ENCODE measurements at places on chromosomes 11 and 22.
A peak's percentile ranks its signal among the peaks of the same experiment; 100 is the strongest.

DNA sequence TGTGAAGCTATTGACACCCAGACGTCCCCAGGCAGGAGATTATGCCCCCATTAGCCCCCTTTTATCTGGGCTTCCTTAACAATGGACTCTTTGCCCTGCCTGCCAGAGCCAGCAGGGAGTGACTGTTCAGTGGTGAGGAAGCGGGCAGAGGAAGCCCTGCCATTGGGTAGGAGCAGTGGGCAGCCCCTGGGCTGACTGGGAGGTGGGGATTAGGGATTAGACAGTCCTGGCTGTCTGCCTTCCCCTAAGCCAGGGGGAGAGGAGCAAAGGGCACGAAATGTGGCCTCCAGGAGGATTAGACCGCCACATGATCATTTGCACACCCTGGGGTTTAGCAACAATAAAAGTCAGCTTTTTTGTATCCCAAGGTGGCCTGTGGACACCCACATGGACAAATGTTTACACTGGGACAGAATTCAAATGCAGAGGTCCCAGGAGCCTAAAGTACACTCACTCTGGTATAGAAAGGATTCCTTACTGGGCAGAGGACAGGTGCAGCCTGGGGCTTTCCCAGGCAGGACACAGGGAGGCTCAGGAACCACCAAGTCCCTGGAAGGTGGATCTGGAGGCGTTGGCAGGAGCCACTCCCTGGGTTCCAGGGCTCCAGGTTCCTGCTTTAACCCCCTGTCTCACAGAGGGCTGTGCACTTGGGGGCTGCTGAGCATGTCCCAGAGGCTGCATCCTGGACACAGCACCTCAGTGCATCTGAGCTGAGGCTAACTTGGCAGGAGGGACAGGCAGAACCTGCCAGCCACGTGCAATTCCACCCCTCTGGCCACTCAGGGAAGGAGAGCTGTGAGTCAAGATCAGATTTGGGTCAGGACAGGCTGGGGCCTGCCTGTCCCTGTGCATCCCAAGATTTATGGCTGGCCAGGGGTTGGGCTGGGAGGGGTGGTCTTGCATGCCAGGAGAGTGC, 2.1 kb downstream of the PNPLA3 start:
- no peak for DNase-seq

- no peak for DNase-seq
Measured at GRCh38 chr11:103031834-103032233, 60.1 kb downstream of the DCUN1D5 start.

- no peak for DNase-seq
Measured at GRCh38 chr22:38309614-38310517, 7.4 kb downstream of the CSNK1E start.

- DNase-seq, result no peak
Measured at GRCh38 chr11:121255473-121256125, 37.0 kb upstream of the SC5D start.

DNA sequence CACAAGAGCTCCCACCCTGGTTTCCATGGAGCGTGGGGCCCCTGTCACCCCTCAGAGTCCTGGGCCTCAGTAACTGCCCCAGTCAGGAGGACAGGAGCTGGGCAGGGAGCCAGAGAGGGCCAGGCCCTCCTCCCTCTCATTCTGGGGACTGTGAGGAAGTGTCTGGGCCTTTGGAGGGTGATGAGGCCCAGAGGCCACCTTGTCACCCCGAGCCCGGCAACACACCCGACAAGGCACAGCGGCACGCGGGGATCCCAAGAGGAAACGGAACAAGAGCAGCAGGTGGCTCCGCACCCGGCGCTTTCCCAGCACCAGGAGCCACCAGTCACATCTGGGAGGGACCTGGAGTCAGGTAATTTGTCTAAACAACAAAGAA, 72.1 kb downstream of the CELSR1 start:
- DNase-seq, result no peak

DNA sequence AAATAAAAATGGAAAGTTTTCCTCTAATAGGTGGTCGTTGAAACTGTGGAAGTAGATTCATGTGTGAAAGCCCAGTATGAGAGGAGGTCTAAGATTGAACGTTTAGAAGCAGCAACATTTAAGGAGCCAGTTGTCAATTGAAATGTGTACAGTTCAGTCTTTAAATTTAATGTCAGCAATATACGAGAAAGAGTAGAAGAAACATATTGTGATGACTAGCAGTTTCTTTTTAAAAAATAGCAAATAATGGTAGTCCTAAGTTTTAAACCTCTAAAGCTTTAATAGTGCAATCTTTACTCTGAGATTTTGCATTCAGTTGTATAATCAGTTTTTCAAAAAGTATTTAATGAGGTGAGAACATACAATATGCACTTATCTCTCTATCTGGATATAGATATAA, 44.9 kb downstream of the TMEM135 start:
- no peak for DNase-seq

GRCh38 chr11:15627560-15627959, 512.8 kb downstream of the INSC start:
- DNase-seq, result no peak

DNA sequence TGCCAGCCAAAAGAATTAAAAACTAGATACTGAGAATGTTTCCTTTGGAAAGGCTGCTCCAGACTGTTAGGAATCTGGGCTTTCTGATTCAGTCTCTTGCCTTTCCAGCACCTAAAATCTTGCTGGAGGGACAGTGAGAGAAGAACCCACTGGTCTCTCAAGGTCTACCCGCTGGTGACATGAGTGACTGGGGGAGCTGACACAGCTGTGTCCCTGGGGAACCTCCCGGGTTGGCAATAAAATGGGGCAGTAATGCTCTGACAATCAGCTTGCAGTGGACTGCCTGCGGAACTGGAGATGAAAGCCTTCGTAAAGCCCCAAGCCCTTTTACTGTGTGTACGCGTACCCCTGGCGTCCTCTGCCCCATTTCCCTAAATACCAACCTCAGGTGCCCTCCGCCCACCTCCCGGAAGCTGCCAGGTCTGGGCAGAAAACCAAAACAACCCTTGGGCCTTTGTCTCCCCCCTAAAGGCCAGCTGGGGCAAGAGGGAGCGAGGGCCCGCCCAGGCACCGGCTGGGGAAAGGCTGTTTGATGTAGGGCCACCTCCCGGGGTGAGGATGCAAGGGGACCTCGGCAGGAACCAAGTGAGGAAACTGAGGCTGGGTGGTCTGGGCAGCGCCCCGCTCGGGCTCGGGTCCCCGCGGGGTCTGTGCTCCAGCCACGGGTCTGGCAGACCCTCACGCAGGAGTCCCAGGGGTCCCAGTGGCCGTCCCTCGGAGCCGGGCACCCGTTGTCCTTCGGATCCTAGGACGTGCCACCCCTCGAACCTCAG, 741 bp downstream of the CARS1 start:
- DNase-seq, result peak; percentile 24

DNA sequence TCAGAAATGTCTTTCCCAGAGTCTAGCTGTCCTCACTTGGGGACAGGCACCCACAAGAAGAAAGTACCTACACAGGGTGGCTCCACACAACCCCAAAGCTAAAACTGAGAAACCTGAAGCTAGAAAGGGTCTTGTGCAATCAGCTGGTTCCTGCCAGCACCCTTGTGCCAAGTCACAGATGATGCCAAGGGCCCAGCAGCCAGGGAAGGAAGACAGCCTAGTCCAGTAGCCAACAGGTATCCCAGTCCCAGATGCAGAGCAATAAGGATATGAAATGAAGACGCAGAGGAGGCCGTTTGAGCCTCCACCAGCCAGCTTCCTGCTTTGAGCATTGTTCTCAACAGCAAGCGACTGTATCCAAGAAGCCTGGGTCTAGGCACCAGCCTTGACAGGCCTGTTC, 6.1 kb downstream of the PLEKHA7 start:
- DNase-seq, result no peak

GRCh38 chr11:75333807-75334140, 17.7 kb downstream of the ARRB1 start:
- no peak for DNase-seq

- no peak for DNase-seq
Measured at GRCh38 chr22:26564181-26564580, 25.8 kb downstream of the TPST2 start.

GRCh38 chr11:120073196-120073595, 64.7 kb downstream of the TRIM29 start:
- DNase-seq, result no peak

DNA sequence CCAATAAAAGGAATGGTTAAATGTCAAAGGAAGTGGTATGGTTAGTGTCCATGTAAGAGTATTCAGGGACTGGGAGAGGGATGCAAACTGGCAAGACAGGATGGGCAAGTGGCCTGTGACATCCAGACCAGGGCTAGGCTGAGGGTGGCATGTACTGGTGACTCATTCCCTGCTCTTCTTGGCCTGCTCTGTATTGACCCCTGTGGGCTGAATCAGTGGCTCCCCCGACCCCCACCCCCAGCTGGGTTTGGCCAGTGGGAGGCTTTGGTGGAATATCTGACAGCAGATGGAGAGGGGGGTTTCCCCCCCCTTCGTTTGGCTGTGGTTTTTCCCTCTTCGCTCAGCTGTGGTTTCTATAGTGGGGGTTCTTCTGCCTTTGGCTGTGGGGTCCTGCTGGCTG, 87.7 kb downstream of the CSNK2A3 start:
- no peak for DNase-seq

- no peak for DNase-seq
Measured at GRCh38 chr22:26770624-26771023, 113.2 kb downstream of the MIAT start.

DNA sequence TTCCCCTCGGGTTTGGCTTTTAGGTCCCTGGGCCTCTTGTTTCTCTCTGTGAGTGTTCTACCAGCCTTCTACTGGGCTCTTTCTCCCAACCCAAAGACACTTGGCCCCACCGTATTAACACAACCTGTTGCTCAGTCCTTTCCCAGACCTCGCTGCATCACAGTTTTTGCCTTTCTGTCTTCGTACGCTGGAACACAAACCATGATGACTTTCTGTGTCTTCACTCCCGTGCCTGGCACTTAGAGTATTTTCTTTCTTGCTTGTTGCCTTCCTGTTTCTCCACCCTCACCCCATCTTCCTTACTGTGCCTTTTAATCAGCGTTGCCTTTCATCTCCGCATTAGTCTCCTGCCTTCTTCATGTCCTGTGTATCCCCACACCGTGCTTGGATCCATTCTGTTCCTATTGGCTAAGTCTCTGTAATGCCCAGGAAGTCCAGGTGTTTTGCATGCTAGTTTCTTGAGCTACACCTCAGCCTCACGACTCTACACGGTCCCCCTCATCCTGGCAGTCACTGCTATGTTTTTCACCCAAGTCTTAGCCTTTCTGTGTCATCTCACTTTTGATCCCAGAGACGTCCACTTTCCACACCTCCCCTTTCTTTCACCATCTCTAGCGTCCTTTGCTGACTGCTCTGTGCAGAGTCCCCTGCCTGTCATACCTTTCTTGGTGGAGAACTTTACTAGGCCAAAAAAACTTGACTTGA, 1.6 kb downstream of the MARK2 start:
- no peak for DNase-seq
